Uterus (tissue), 4 donors: ENCODE measurements at places on chromosomes 5 and 9. TPM values are rescaled to one million over a fixed set of nuclear protein-coding genes. Genes with fewer than 3 reads are reported as not detected.

The IFNK gene
- not detected for total RNA-seq

The PHYHD1 gene
- 23.2 TPM for total RNA-seq

The DBH gene
- total RNA-seq = not detected

The KLF4 gene
- 65.3 TPM for total RNA-seq

The FBP1 gene
- not detected for total RNA-seq

The RAB3C gene
- not detected for total RNA-seq

The PCDHAC2 gene
- 1.4 TPM for total RNA-seq

The COMMD10 gene
- total RNA-seq = 37.3 TPM

The PCA3 gene
- not detected for total RNA-seq

GRCh38 chr9:78438211-78438610 is 141.3 kb downstream of the PSAT1 start:
- DNase-seq = no peak

GRCh38 chr5:54180630-54181031 is 129.7 kb downstream of the ARL15 start:
- DNase-seq = no peak

GRCh38 chr5:156640691-156641241 is 209.3 kb upstream of the PPP1R2B start:
- DNase-seq = no peak

- DNase-seq = no peak
Observed at GRCh38 chr9:131719262-131719908, 20.5 kb downstream of the RAPGEF1 start.

- no peak for DNase-seq
Observed at GRCh38 chr5:36443941-36444340, 142.2 kb upstream of the RANBP3L start.

- DNase-seq = no peak
Observed at GRCh38 chr9:135341612-135342169, 137.9 kb upstream of the PPP1R26 start.

GRCh38 chr9:74498621-74499095 is 1.5 kb downstream of the RORB start:
- no peak for DNase-seq

- no peak for DNase-seq
Observed at GRCh38 chr5:85132269-85132668, 747.6 kb upstream of the EDIL3 start.

- no peak for DNase-seq
Observed at GRCh38 chr9:71758277-71758676, 10.0 kb downstream of the CEMIP2 start.

DNA sequence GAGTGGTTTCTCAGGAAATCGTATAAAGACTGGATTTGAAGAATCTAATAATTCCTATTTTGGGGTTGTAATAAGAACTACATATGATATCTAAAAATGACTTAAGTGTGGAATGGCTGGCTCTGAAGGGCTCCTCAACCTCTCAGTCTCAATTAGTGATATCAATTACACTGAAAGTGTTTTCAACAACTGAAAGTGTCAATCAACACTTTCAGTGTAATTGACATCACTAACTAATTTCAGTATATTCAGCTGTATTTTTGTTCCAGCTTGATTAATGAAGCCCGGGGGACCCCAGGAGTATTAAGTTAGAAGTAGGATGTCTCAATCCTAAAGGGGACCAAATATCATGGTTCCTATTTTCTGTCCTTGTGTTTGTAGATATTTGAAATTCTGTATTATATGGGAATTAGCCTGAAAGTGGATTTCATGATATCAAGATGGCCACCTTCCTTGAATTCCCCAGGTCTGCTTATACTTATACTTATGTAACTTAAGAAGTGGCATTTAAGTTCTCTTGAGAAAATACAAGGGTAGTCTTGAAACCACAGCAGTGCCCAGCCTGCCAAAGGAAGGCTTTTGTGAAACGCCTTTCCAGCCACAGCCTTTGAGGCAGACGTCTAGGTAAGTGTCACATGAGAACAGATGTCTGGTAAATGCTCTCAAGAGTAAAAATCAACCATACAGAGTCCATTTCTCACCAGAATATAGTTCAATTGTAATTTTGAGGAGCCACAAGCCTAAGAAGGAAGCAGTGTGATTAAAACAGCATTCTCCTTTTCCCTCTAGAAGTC is 4.6 kb downstream of the BASP1 start:
- DNase-seq = no peak

DNA sequence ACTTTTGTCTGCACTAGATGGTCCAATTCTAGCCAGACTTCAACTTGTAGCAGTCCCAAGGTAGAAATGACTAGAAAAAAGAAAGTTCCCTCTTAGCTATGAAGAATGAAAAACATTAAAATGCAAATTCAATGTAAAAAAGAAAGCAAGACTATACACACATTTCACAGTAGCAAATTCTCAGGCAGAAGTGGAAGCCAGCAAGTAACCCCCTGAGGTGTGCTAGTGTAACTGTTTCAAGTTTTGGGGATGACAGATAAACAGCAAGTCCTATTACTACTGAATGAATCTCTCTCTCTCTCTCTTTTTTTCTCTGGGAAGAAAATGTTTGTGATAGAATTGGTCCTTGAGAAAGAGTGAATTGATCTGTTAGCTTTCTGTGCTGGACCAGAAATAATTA is 185.6 kb downstream of the EFNA5 start:
- no peak for DNase-seq

- DNase-seq = no peak
Observed at GRCh38 chr5:152884006-152884405, 478.9 kb upstream of the NMUR2 start.

DNA sequence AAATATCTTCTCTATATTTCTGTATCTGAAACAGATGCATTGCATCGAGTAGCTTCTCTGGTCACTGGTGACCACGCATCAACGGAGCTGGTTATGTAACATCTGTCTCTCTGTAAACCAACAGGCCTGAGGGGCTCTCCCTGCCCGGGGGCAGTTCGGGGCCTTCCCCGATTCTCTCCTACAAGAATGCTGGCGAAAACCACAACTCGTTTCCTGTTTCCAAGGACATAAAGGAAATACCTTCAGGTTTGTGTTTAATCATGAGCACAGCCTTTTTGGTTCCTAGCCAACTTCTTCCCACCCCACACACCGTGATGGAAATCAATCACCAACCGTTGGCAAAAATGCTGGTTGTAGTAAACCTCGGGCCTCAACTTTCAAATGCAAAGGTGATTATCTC is 25.1 kb downstream of the GDNF start:
- no peak for DNase-seq

GRCh38 chr5:20611620-20612019 is 623.6 kb upstream of the CDH18 start:
- no peak for DNase-seq

GRCh38 chr9:122904466-122904822 is 715 bp downstream of the RC3H2 start:
- DNase-seq = peak; percentile 28

GRCh38 chr5:172443441-172444109 is 10.8 kb downstream of the SH3PXD2B start:
- peak; percentile 95 for DNase-seq

- DNase-seq = no peak
Observed at GRCh38 chr9:75438716-75439115, 350.4 kb downstream of the OSTF1 start.

- no peak for DNase-seq
Observed at GRCh38 chr5:143319437-143320227, 83.9 kb downstream of the NR3C1 start.

- DNase-seq = peak; percentile 44
Observed at GRCh38 chr5:38994324-38994927, 79.8 kb downstream of the RICTOR start.

GRCh38 chr9:133268335-133269056 is 6.5 kb downstream of the ABO start:
- no peak for DNase-seq

DNA sequence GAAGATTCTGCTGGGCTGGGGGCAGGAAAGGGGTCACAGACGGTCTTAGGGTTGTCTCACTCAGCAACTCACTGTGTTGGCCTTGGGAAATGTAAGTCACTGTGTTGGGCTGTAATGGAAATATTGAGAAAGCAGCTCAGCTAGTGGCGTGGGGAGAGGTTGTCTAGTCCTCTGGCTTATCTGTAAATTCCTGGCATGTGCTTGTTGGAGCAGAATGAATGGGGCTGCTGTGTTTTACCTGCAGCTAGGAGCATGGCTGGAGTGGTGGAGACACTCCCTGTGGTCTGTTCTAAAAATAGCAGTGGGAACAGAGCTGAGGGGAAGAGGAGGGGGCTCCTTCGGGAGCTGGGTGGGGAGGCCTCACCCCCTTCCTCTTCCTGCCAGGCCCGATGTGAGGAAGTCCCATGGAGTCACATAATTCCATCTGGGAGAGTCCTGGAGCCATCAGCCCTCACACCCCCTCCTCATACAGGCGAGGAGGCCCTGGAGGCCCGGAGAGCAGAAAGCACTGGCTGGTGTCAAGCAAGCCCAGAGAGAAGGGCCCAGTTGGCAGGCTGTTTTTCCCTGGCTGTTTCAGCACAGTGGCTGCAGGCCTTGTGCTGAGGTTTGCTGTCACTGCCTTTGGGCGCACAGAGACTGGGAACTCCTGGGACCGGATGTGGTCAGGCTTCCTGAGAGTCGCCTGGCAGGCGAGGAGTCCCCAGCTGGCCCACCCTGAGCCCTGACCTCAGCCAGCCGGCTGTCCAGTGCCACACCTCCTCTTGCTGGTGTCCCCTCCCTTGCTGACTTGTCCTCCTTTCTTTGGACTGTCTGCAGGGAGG is 84.9 kb downstream of the RGS3 start:
- no peak for DNase-seq

GRCh38 chr5:142360051-142360498 is 35.3 kb upstream of the SPRY4 start:
- DNase-seq = no peak

DNA sequence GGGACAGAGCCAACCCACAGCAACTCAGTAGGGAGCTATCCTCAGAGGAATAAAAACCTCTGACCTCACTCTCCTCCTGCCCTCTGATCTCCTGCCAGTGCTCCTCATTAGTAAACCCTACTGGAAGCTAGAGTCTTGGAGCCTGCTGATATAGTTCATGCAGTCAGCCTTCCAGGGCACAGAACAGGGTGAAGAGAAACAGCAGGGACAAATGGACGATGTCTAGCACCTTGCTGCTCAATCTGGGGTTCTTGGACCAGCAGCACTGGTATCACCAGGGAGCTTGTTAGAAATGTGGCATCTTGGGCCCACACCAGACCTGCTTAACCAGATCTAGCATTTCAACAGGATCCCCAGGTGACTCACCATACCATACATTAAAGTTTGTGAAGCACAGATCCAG is 5.5 kb upstream of the GALNT12 start:
- DNase-seq = no peak

DNA sequence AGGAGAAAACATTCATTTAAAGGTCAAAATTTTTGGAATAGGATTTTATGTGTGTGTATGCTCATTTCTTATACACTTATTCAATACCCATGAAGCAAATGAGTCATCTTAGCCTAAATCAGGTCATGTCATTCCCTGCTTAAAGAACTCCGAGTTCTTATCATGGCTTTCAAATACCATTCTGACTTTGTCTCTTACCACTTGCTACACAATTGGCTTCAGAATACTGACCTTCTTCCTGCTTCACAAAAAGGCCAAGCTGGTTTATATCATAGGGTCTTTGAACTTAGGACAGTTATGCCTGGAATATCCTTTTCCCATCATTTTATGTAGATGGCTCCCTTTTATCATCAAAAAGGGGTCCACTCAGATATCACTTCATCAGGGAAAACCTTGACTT is 652.2 kb upstream of the WWC1 start:
- DNase-seq = no peak

GRCh38 chr9:10015755-10016154 is 597.0 kb downstream of the PTPRD start:
- no peak for DNase-seq

GRCh38 chr9:96071815-96072124 is 196.3 kb downstream of the ERCC6L2 start:
- DNase-seq = no peak

- no peak for DNase-seq
Observed at GRCh38 chr9:133353548-133353947, 2.7 kb downstream of the SURF1 start.

GRCh38 chr9:20507431-20507830 is 114.9 kb downstream of the MLLT3 start:
- no peak for DNase-seq

DNA sequence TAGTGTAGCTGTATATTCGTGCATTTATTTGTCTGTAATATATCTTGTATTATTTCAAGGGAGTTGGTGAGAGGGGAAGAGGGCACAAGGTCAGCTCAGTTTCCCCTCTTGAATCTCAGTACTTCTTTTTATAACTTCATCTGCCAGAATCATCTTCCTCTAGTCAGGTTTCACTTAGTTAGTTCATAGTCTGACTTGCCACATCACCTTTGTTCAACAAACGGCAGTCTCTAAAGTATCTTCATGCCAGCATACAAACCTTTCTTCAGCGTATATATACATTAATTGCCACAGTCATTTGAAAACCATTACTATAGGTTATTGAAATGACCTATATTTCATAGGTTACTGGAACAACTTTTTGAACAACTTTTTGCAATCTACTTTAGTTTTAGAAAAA is 1.6 kb downstream of the ECM2 start:
- no peak for DNase-seq
